ENCODE measurements at places on chromosomes 2 and 18.

DNA sequence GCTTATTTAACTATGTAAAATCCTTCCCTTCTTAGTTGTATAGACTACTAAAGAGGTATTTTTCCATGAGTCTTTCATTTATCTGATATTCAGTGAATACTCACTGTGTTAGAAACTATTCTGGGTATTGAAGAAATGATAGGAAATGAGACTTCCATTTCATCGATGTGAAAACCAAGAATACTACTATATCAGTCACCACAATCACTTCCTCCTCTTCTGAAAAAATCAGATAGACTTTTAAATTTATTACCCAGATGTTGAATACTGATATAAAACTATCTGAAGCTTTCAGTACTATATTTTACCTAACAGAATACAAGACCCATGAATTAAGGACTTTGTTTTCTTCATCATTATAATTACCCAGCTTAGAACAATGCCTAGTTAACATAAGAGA is 1801.1 kb upstream of the CELF4 start:
- DNase-seq, result no peak

DNA sequence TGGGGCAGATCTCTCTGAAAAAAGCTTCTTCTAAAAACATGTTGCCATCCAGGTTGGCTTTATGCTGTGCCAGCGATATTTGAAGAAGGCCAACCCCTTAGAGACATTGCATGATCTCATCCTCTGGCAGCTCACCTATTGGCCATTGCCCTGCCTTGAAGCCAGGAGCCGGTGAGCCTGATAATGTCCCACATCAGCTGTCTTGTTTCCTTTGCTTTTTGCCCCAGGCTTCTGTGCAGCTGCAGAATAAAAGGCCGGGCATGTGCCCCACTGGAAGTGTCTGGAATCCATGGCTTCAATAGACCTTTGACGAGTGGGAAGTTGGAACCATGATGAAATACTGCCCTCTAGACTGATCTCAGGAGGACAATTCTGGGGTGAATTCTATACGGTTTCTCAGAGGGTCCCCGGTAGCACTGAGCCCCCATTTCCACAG is 523.5 kb upstream of the ZEB2 start:
- no peak for DNase-seq

DNA sequence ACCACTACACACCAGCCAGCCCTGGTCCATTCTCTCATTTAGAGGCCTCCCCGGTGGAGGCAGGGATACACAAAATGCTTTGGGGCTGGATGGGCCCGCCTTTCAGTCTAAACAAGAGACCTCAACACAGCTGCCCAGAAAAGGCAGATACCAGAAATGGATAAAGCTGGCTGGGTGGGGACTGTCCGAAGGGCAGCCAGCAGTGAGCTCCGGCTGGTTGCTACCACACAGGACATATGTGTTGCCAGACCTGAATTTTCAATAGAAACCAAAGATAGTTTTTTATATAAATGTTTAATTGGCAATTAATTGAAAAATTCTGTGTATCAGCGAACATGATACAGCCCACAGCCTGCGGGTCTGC is 1.4 kb downstream of the GPBAR1 start:
- no peak for DNase-seq

DNA sequence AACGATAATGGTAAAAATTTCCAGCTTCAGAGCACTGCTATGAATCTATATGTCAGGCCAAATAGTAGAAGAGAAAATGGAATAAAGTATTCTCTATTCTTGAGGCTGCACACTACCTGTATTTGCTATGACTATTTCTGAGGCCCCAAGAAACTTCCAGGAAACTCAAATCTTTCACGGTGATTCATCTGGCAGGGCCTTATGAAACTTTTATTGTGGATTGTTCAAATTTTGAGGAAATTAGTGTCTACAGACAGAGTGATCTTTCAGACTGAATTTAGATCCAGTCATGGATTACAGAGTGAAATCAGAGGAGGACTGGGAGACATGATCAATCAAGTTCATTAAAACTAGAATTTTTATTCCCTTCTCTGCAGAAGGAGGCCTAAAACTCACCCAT is 4.1 kb upstream of the VSNL1 start:
- DNase-seq, result no peak

DNA sequence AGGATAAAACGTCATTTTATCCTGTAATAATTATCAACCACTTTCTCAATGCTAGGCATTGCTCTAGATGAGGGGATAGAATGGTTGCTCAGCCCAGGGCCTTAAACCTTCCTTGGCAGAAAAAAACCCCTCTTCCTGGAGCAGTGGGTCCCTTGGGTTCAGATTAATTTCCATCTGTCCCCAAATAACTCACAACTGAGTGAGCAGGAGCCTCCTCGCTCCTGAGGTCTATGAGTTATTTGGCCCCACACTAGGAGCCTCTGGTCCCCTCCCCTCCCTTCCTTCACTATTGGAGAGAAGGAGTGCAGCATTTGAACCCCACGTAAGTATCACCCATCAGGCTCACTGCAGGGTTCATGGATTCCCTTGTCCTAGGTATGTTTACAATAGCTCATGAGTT is 157.5 kb upstream of the FHL2 start:
- DNase-seq, result no peak

DNA sequence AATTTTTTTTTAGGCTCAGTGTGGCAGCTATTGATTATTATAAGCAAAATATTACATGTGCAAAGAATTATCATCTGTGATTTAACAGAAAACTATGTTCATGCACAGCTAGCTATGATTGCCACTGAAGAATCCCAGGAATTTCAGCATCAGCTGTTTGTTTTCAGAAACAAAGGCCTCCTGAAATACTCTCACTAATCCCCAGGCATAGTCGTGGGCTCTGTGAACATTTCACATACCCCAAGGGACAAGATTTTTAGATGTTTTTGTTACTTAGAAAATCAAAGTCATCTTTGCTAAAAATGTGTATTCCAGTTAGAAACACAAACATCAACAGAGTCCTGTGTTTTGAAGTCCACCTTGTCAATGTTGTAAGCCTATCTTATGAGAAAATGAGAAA is 156.1 kb downstream of the MYO1B start:
- no peak for DNase-seq

DNA sequence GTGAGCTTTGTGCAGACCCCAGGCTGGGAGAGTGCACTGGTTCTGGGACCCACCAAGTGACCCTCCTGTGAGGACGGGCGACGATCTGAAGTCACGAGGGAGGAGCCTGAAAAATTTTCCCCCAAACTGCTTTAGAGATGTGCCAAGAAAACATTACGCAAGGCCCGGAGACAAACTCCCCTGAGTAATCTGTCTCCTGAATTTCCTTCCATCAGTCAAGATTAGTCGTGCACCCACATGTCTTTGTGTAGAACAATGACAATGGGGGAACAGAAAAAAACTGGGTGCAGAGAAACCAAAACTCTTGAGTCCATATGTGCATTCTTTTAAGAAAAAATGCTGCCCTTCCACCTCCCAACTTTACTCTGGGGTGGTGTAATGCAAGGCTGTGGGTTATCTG is 12.6 kb upstream of the NCK2 start:
- DNase-seq, result no peak

GRCh38 chr2:35858216-35858615 is 497.4 kb upstream of the CRIM1 start:
- no peak for DNase-seq

GRCh38 chr2:213923543-213923942 is 487.3 kb upstream of the VWC2L start:
- no peak for DNase-seq

- no peak for DNase-seq
These were observed 167.1 kb upstream of the RBMS1 start for GRCh38 chr2:160660741-160661140.

- DNase-seq, result no peak
These were observed 4.1 kb upstream of the VRK2 start for GRCh38 chr2:58042486-58042970.

- no peak for DNase-seq
These were observed 21.6 kb downstream of the TNS1 start for GRCh38 chr2:217981084-217981730.

DNA sequence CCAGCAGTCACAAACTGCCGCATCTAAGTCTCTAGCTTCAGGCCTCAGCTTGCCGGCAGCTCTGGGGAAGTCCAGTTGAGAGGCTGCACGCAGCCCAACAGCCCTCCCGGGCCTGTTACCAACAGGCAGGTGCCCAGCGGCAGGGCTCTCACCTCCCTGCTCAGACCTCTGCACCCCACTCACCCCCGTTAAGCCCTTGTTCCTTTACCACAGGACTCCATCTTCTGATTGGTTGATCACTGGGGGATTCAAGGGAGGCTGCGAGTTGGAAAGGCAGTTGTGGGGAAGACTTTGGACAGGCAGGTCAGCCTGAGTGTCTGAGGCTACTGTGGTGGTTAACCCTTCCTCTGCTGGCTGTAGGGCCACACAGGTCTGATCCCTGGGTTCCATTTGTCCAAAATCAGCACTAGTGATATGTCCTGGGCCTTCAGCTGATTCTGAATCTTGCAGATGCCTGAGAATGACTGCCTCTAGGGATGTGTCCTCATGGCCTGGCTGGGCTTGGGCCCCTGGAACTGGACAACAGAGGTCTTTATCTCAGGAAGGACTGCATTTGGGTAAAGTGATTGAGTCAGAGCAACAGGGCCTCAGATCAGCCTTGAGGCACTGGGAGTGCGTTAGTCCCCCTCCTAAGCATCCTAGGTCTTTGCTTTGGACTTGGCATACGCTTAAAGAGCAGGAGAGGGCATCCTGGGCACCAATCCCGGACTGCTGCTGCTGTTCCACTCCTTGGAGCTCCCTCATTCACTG is 88.4 kb downstream of the APOB start:
- DNase-seq, result no peak

DNA sequence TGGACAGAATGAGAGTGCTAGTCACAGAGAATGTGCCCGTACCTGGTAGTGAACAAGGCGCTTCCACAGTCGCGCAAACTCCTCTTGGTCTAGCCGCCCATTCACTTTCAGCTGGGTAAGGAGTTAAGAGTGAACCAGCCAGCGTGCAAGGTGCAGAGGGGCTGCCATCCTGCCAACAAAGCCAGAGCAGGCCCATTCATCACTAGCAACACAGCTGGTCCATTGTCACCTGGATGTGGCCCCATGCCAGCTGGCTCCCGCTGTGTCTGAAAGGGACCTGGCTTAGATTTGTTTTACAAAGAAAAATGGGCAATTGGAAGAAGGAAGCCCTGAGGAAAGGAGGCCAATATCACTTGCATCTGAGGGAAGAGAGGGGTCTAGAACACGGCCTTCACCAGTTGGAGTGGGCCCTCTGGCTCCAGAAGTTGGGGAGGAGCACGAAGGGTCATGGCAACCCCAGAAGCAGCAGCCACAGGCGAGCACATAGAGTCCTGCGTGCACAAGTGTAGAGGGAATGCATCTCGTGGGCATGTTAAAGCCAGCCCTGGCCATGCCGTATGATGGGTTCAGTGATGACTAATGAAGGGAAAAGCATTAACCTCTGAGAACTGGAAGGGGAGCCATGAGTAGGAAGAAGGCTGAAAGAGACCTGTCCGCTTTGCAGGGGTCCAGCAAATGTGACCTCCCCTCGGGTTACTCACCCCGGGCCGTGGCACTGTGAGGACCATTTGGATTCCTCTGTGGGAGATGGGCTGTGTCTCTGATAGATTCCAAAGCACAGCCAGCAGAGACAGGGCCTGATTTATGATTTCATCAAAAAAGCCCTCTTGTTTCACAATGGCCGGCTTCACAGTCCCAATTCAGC is 70.6 kb downstream of the CAPN13 start:
- no peak for DNase-seq

DNA sequence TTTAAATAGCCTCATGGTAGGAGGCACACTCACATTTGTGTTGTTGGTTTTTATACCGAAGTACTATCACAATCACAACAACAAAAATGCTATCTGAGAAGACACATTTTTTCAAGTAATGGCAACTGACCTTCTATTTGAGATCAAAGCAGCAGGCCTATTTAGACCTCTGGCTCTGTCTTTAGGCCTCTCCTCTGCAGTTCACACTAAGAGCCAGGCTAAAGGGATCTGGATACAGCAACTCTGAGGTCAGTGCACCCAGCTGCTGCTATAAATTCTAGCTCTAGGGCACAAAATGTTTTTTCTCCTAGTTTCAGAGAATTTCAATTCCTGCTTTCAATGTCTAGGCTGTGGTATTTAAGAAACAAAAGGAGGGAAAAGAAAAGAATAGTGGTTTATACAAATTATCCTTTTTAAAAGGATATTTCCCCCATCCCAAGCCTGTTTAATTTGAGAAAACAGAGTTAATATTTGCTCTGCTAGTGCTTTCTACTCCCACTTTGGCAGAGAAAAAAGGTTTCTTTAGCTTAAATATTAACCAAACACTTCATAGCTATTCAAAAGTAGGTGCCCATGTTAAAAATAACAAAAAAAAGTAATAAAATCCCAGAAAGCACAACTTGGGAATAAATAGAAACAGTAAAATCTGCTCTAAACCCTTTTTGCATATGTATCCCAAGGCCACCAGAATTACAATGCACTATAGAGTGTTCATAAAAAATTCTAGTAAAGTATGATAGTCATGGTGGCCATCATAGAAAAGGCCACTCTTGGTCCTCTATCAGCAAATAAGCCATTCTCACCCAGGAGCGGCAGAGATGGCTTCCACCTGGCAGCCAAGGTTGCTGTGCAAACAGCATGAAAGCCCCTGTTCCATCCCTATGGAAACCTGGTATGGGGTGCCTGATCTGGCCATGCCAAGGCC is 293.6 kb upstream of the SESTD1 start:
- DNase-seq, result no peak

DNA sequence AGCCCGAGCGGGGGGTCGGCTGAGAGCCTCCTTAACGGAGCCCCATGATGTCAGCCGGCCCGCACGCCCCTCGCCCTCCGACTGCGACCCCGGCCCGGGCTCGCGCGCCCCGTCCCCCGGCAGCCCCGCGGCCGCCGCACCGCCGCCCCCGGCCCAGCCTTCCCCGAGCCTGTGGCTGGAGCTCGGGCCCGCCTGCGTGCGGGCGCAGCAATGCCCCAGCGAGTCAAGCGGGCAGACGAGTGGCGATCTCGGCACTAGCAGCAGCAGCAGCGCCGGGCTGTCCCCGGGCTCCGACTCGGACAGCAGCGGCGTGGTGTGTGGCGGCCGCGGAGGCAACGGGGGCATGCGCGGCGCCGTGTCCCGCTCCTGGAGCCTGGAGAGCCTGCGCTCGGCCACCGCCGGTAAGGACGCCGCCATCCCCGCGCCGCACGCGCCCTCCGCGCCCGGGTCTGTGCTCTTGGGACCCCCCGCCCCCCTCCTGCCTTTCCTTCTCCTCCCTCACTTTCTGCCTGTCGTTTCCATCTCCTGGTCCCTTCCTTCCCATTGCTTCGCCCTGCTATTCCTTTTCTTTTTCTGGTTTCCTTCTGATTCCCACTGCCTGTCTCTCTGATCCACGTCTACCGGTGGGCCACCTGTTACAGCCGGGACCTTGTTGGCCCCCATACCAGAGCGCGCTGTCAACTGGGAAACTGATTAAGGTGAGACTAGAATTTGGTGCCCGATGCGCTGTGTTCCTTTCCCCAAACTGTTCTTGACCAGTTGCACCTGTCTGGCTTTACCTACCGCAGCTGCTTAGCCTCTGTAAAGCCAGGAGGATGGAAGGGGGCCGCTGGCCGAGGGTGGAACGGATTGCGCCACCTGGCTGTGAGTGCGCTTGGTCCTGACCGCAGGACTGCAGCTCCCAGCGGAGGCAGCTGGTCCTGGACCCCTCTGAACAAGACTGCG is 127.4 kb downstream of the ARHGEF4 start:
- DNase-seq, result peak; percentile 42

GRCh38 chr2:70468878-70469277 is 84.7 kb downstream of the TGFA start:
- no peak for DNase-seq
